Stimulated activated CD4-positive, alpha-beta T cell treated with anti-CD3 and anti-CD28 coated beads, Interleukin-4, amount 100 ng/mL, for 48 hours (primary cell): ENCODE measurements at places on chromosomes 5 and 9.
A peak's percentile ranks its signal among the peaks of the same experiment; 100 is the strongest.

DNA sequence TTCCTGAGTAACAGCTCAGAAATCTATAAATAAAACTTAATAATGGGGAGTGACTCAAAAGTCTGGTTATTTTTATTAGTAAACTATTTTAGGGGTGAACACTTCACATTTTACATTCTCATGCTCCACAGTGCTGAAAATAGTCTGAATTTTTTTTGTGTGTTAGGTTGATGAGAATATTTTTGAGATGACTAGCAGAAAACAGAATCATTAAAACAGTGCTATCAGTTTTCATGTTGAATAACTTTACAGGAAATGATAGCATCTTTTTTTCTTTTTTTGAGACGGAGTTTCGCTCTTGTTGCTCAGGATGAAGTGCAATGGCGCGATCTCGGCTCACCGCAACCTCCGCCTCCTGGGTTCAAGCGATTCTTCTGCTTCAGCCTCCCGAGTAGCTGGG is 60.3 kb downstream of the TMC1 start:
- no peak for DNase-seq

GRCh38 chr5:9500193-9500592 is 45.7 kb downstream of the SEMA5A start:
- no peak for DNase-seq

DNA sequence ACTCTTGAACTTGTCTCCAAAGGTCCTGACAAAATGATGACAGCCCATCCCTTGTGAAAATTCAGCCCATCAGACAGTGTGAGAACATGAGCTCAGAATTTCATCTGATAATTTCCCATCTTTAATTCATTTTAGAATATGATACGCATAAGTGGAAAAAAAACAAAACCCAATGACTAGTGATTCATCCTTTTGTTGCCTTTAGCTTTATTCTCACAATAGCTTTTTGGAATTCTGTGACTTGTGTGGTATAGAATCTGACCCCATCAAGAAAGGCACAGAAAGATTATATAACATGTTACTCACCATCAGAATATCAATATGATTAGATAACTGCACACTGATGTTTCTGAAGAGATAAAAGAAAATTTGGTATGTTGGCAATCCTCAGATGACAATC is 16.1 kb upstream of the TMED7 start:
- DNase-seq: no peak

DNA sequence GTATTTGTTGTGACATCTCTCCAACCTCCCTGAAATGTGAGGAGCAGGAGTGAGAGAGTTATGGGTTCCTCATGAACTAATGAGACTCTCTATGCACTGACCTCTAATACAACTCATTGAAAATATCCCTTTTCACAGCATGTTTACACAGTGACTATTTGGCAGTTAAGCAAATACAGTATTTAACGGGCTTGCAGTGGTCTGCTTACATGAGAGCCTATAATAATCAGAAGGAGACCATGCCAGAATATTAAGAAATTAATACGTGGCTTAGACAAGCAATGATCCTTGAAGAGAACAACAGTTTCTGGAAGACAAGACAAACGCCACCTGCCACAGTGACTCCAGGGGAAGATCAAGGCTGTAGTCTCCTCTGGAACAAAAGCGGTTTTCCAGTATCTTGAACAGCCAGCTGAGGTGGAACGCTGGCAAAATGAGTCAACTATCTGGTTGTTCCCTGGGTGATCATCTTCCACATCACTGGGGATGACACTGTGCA is 424.5 kb downstream of the DMAC1 start:
- no peak for DNase-seq

- no peak for DNase-seq
Observed at GRCh38 chr9:95588724-95589588, 72.2 kb upstream of the PTCH1 start.

- peak; percentile 12 for DNase-seq
Observed at GRCh38 chr9:71886015-71886414, 25.0 kb downstream of the ABHD17B start.

- DNase-seq: no peak
Observed at GRCh38 chr5:160837211-160837610, 14.8 kb downstream of the ATP10B start.

DNA sequence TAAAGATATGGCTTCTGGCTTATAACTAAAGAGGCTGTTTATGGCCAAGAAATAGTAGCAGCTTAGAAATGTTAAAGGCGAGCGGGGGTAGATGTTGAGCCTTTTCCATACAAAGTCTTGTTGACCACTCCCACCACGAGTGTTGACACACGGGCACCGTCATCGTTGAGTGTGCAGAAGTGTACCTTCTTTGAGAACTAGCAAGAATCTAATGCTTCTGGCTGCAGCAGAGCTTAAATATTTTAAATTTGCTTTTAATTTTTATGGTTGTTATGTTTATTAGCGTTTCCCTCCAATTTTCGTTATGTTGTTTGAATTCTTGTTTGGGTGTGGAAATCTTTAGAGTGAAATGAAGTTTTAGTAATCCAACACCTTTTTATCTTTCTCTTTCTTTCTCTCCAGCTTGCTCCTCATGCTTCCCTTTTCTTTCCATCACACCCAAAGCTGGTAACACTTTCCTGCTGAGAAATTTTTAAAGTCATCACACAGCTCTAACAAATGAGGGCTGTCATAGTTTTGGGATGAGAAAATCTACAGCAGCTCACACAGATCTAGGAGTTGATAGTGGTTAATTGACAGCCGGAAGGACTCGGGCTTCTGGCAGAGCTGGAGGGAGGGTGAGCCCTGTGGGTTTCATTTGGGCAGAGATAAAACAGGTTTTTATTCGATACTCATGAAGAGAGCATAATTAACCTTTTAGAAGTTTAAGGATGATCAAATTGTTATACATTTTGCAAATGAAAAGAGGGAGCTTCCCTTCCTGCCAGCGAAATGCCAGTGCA is 120.1 kb upstream of the ZNF608 start:
- DNase-seq: no peak

DNA sequence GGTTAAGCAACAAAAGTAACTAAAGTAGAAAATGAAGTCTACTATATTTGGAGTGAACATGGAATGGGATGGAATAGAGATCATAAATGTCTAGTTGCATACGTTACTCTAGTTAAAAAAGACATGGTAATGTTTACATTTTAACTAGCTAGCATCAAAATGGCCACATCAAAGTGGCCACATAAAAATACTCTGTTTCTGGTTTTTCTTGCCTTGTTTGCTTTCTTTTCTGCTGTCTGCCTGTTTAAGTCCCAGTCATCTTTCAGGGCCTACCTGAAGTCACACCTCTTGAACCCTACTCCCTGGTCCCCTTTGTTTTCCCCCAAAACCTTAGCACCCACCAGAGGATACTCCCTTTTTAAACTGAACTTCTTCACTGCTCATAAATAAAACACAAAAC is 6.4 kb upstream of the KIF2A start:
- DNase-seq: no peak

DNA sequence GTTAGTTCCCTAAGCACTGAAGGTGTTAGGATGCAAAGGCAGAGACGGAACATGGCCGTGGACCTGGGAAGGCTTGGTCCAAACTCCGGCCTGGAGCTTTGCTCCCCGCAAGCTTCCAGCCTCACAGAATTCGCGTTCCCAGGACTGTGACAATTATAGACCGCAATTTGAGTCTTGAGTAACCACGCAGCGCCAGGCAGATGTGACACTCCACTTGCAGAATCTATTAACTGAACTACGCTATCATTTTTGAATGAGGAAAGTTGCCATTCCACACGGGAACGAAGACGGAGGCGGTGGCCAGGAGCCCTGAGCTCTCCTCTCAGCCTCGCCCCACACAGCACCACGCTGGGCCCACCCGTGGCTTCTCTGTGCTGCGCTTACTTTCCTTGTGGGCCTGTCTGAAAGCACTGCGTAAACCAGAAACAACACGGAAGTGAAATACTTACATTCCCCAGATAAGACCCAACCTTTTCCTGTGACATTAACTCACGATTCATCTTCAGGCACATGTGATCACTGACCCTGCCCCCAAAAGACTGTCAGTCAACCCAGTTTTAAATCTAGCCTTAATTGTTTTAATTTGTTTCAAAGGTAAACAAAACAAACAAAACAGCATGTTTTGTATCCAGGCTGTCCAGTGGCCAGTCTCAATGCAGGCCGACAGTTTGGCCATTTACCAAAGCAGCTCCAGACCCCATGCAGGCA is 16.1 kb upstream of the COL5A1 start:
- DNase-seq: no peak

- no peak for DNase-seq
Observed at GRCh38 chr9:27348785-27349697, 52.1 kb upstream of the EQTN start.

- no peak for DNase-seq
Observed at GRCh38 chr9:96027251-96028131, 152.0 kb downstream of the ERCC6L2 start.
